ENCODE measurements at places on chromosomes 12 and 14.

- no peak for DNase-seq
These were observed 57.9 kb upstream of the SLCO1B1 start for GRCh38 chr12:21073129-21073528.

DNA sequence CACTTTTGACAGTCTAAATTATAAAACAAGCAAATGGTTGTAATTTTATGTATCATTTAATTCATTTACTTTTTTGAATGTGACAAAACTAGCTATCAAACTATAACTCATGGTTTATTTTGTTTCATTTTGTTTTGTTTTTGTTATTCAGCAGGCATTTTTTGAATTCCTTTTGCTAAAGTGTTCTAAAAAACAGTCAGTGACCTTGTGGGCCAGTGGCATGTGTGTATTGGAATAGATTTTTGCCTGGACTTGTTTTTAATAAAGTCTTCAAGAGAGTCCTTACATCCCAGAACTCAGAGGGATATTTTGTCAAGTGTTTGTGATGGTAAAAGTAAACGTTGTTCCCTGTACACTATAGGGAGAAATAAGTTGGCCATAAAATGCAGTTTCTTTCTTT, 369.7 kb upstream of the SYT1 start:
- no peak for DNase-seq

DNA sequence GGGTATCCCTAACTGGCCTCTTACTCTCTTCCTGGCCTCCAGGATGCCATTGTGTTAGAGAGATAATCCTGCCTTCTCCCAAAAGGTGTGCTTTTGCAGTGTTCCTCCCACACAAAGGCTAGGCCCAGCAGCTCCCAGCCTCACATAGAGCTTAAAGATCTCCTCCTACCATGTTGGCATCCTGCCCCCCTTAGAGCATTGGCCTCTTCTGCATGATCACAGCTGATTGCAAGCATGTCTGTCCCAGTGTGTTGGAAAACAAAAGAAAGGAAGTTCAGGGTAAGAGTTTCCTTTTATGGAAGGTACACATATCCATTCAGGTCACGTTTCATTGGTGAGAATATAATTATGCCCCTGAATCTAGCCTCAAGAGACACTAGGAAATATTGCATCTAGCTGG, 405.4 kb downstream of the TMTC2 start:
- no peak for DNase-seq

DNA sequence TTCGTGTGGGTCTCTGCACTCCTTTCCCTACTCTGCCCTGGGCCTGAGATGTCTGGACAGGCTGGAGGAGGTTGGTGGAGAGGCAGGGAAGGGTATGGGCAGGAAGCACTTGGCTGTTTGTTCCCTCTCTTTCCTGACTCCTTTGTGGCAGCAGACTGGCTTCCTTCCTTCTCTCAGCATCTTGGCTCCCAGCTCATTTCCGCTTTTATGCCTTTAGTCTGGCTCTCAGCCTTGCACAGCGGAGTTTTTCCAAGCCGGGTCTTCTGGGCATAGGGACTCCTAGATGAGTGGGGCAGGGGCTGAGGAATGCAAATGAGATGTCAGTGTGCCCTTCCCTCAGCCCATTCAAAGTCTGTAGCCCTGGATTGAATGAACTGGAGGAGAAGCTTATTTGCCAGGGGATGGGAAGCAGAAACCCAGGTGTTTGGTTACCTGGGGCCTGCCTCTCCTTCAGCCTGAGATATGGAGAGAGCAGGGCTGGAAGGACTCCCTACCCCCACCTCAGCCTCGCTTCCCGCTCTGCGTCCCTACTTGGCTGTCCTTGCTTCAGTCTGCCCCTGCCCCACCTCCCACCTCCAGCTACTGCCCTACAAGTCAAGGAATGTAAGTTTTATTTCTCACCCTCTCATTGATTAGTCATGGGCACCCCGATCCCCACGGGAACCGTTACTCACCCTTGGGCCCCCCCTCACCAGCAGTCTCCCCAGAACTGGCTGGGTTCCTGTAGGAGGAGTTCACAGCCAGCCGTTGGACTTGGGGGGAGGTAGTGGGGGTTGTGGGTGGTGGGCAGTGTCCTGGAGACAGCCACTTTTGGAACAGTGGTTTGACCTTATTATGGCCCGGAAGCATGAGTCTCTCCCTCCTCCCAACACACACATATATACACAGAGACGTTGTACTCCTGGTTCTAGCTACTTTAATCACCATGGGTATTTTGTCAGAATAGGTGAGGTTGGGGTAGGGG, 9.3 kb upstream of the ITGA5 start:
- DNase-seq: no peak

GRCh38 chr12:101696251-101697196, 916 bp upstream of the CHPT1 start:
- no peak for DNase-seq

DNA sequence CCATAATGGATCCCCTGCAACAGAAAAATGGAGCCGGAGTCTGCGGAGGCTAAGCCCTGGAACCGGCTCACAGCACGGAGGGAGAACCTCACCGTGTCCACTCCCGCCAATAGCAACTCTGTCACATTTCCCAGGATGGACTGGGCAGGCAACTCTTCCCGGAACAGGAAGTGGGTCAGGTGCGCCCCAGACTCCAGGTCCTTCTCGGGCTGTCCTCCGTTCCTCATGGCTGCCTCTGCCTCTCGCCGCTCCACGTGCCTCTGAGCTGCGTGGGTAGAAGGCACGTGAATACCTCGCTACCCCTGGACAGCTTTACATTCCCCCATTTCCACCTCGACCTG, 2.2 kb downstream of the CYP27B1 start:
- no peak for DNase-seq

DNA sequence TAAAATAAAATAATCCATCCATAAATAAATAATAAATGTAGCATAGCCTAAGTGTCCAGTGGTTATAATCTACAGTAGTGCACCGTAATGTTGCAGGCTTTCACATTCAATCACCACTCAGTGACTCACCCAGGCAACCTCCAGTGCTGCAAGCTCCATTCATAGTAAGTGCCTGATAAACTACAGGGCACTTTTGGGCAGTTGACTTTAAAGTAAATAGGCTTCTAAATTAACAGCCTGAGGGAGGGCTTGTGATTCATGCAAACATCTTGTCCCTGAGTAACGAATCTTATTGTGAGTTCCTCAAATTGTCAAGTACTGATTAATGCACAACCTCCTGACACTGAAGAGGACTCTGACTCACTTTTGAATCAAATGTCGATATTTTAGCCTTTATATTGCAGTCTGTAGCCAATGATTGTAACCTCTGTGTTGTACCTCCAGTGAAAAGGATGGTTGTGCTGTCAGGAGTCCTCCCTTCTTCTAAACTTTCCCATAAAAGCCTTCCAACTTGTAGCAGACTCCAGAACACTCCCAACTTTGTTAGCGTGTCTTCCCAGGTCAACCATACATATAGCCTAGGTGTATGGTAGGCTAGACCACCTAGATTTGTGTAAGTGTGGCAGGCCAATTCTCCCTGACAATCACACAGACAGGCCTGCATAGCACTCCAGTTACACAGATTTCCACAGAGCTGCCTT, 55.0 kb upstream of the BICD1 start:
- DNase-seq: no peak

DNA sequence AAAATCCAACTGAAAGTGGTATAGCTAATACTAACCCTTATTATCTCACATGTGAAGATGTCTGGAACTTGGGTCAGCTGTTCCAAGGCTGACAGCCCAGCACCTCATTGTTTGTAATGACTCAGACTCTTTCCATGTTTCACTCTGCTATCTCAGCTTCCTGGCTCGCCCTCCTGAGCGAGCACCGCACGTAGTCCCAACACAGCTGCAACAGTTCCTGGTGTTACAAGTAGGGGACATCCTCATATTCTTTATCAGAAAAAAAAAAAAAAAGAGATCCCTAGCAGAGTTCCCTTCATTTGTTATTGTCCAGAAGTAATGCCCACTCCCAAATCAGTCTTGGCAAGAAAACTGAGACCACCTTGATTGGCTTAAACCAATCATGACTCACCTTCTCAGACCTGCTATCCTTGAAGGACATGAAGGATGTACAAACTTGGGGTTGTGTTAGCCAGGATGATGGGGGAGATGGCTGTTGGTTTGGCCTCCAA, 92.5 kb downstream of the ADCK1 start:
- no peak for DNase-seq

DNA sequence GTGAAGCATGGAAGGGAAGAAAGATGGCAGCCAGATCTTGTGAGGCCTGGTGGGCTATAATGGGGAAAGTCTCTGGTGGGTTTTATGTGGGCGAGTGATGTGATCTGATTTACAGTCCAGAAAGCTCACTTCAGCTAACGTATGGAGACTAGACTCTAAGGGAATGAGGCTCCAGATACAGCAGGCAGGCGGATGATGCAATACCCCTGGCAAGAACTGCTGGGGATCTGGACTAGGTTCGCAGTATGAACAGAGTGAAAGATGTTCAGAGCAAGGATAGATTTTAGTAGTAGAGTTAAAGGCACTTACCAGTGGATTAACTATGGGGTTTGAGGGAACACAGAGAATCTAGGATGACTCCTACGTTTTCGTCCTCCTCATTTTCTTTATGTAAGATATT, 253.1 kb downstream of the ANO2 start:
- no peak for DNase-seq

DNA sequence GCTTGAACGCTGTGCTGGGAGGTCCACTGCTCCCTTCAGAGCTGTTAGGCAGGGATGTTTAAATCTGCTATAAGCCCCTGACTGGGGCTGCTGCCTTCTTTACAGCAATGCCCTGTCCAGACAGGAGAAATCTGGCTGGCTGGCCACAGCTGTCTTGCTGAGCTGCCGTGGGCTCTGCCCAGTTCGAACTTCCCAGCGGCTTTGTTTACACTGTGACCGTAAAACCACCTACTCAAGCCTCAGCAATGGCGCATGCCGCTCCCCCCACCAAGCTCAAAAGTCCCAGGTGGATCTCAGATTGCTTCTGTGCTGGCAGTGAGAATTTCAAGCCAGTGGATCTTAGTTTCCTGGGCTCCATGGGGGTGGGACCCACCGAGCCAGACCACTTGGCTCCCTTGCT, 35.8 kb downstream of the CKAP4 start:
- no peak for DNase-seq
